Cortex of kidney (tissue), 1 donor: ENCODE measurements at places on chromosomes 3 and 15.

DNA sequence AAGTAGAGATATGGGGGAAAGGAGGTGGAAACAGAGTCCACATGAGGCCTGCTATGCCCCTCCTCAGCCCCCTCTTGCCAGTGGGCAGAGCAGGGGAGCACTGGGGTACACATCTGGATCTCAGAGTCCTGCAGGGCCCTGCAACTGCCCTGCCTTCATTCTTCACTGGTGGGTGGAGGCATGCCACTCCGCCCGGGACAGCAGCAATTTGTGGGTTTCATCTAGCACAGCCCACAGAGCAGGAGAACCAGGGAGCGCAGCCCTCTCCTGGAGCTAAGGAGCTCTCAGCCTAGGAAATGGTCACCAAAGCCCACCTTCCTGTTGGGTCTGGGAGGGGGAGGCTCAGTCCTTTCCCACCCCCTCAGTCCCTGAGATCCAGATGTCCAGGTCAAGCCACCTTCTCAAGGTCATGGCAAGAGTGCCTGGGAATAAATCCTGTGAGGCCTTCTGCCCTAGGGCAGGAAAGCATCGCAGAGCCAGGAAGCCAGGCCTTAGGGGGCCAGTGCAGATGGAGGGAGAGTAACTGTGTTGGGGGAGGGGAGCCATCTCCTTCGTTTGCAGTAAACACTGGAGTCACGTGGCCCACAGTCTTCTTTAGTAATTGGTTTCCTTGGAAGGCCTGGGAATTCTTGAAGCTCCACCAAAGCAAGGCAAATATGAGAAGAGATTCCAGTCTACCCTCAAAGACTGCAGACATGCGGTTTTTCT is 31.0 kb downstream of the ANP32A start:
- DNase-seq, result no peak

DNA sequence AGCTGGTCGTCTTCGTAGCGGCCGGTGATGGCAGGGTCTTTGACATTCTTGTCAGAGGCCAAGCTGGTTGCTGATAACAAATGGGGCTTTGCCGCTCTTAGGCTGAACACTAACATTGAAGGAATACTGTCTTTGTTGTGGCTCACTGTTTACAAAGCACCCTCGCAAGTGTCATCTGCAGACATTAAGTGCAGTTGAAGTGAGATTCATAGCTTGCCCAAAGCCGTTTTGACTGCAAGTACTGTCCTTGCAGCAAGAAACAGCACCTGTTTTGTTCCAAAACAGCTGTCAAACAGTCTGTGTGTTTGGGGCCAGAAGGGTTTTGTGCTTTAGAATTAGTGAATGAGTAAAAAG is 568 bp downstream of the SENP2 start:
- no peak for DNase-seq

- no peak for DNase-seq
Measured at GRCh38 chr15:29124581-29125381, 144.8 kb downstream of the NSMCE3 start.

DNA sequence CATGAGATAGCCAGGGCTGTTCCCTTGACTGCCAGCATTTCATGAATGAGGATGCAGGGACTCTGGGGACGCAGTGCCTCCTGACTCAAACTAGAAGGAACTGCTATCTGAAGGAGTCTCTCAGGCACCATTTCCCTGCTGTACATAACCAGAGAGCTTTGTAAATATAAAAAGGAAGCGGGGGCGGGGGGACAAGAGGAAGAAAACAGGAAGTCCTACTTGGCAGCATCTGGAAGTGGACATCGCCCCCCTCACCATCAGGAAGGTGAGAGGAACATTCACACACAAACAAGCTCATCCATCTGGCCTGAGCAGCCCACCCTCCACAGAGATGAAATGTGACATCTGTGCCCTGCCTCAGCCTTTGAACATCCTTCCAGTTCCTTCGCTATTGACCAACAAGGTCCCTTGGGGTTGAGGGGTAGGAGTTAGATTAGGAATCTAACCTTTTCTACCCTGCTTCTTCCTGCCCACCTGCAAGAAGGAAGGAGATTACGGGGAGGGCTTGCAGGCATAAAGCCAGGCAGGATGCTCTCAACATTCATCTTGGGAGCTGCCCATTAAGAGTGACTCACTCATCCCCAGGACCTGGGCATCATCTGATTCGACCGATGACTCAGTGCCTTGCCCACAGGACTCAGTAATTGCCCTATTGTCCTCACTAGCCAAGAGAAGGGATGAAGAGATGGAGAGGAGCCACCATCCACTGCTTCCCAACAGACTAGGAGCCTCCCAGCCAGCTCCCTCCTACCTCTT is 31.9 kb downstream of the SH3BP5 start:
- no peak for DNase-seq

DNA sequence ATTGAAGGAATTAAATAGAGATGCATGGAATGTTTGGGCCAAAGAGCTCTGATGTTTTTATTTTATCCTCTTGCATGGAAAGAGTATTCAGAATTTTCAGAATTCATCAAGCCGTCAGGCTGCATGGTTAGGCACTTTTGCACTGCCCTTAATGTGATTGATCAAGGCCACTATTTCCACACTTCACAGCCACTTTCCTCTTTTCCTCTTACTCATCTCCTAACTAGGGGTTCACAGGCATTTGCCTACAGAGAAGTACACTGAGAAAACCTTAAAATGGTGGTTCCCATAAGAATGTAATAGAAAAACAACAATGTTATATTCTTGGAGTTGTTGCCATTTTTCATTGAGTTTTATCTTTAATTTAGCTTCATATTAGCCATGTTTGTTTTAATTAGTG is 10.9 kb downstream of the SLC35A5 start:
- DNase-seq, result no peak

DNA sequence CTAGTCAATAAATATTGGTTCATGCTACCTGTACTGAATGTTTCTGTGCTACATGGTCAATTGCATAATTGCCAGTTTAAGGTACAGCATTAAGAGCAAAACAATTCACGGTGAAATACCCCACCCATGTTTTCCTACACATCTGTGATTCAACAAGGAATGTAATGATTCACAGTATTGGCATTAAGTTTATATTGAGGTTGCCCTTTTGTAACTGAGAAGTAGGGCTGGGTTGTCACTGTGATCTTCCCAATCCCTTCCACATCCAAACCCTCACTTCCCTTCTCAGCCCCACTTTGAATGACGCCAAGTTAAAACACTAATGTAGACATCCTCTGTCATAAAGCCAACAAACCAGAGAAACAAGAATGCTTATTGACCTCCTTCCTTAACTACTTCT is 112.0 kb upstream of the TJP1 start:
- DNase-seq, result no peak

DNA sequence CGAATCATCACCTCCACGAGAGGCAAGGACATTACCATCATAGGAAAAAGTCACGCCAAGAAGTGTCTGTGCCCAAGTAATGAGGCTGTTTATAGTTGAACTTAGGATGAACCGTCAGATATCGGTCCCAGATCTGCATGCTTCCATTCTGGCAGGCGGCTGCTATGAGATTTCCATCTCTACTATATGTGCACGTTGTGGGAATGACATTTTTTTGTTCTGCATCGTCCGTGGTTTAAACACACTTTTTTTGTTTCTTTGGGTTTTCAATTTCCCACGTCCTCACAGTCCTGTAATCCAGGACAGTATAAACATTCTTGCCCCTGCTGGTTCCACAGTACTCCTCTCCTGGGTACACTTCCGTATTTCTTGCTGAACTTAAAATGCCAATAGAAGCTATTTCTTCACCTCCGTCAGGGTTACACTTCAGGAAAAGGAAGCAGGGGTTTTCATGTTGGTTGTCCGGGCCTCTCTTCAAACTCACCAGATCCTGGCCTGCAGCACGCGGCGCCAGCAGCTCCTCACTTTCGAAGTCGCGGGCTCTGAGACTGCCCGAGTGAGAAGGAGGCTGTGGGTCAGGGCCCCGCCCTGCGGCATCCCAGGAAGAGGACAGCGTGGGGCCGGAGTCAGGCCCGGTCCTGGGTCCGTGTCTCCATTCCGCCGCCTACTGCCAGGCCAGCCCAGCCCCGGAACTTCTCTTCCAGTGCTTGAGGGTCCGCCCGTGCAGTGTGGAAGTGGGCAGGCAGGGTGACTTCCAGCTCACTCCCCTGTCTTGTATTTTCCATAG is 9.8 kb upstream of the TM4SF4 start:
- DNase-seq, result no peak

DNA sequence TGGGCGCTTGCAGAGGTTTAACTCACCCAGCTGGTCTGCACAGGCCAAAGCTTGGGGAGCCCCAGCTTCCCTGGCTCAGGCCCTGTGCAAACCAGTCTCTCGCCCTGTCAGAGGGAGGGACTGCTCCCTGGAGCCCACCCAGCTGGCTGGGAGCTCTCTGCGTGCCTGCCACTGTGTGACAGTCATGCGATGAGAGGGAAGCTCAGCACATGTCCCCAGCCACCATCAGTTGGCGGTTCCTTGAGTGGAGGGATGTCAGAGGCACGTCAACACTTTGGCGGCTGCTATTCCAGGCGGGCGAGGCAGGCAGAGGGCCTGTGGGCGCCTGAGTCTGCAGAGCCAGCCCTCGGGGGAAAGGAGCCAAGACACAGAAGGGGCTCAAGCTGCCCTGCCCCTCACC is 324.6 kb downstream of the UACA start:
- no peak for DNase-seq

DNA sequence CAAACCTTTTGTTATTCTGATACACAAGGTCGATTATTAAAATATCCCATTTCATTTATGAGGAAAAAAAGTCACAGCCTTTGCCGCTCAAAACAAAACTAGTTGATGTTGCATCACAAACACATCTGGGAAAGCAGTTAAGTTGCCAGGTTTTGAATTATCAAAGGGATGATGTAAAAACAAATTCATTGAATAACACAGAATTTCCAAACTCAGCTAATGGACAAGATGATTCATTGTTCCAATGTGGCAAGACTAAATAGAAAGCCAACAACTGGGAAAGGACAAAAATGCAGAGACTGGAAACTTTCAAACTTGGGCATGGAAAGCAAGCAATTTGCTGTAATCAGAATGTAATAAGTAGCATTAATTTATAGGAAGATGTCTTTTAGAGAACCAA is 610.0 kb upstream of the ZNF385D start:
- DNase-seq, result no peak

DNA sequence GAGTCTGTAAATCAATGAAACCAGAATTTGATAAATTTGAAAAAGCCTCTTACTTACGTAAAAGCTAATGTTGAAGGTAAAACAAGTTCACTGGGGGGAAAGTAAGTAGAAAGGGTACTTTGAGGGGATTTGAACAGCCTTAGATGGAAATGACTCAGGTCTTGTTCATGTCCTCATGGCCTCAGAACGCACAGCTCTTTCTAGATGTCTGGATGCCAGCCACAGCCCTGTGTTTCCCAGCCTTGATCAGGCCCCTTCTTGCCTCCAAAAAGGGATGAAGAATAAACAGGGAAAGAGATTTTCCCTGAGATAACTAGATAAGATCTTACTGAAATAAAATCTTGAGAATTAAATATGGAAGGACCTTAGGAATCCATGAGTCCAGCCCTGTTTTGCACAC is 237.1 kb upstream of the GOLGA6L4 start:
- no peak for DNase-seq

- no peak for DNase-seq
Measured at GRCh38 chr15:39456159-39456558, 124.7 kb upstream of the THBS1 start.

DNA sequence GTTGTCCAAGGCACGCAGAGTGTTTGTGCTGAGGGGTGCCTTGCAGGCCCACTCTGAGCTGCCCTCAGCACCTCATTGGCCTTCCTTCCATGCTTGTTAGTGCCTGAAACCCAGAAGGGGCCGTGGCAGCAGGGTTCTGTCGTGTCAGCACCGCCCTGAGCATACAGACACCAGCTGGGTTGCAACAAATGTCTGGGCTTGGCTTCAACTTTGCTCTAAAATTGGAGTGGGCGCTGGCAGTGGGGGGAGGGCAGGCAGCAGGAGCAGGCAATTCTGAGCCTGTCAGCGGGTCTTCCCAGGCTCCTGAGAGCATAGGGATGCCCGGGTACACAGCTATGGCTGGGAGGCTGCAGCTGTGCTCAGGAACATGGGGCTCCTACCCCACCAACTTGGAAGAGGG is 464.3 kb downstream of the EPHA3 start:
- DNase-seq, result no peak

DNA sequence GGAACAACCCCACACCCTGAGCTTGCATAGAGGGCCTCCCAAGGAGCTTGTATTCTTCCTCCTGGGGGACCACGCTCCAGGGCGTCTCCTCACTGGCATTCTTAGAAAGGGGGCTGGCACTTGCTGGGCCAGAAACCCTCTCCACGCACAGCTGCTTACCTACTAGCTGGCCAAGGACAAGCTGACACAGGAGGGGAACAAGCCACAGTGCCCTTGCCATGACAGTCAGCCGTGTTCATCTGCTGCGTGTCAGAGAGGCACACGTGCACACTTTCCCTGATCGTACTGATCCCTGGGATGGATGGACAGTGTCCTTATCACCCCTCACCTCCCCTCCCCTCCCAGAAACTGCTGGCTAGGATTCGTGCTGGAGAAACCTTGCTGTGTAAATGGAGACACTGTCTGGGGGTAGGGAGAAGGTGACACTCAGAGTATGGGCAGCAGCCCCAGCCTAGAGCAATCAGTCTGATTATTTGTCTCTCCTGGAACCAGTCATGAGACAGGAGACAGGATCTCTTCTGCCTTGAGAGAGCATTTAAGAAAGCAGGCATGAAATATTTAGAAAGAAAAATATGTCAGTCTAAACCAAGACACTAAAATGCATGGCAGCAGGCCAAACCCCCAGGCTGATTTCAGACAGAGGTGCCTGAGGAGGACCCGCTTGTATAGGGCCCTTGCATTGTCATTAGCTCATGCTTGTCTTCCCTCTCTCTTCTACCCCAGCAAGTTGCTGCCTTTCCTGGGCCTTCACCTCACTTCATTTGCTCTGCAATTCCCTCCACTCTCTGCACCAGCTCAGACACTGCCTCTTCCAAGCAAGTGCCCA is 311.8 kb upstream of the TRIM42 start:
- no peak for DNase-seq

DNA sequence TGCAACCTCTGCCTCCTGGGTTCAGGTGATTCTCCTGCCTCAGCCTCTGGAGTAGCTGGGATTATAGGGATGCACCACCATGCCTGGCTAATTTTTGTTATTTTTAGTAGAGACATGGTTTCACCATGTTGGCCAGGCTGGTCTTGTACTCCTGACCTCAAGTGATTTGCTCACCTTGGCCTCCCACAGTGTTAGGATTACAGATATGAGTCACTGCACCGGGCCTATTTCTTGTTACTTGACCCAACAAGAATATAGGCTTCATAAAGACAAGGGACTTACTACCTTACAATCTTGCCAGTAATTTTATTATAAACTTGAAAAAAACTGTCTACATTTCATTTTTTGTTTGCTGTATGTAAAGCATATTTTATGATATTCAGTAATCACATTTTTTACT is 21.4 kb upstream of the ZBTB47 start:
- DNase-seq, result no peak

DNA sequence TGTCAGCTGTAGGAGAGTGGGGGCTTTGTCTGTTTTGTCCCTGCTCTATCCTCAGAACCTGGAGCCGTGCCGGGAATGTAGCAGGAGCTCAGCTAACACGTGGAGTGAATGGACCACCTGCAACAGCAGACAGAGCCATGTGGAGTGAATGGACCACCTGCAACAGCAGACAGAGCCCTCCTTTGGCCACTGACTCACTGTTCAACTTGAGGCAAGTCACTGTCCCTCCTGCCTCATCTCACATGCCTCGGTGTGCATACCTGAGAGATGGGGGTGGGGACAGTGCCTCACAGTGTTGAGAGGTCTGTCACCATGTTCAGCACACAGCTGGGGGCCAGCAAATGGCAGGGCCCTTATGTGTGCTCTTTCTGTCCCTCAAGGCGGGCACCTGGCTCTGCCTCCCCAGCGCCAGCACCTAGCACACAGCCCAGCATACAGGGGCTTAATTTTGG is 27.9 kb downstream of the FEM1B start:
- no peak for DNase-seq

- no peak for DNase-seq
Measured at GRCh38 chr3:4979428-4980228, at the start of gene BHLHE40. Gene BHLHE40, plus strand, starts transcription at chr3:4979437. Its CDS starts 282 bp downstream, at chr3:4979719.
